MCF 10A (cell line): ENCODE measurements at places on chromosomes 1 and 21. TPM values are rescaled to one million over a fixed set of nuclear protein-coding genes. Genes with fewer than 3 reads are reported as not detected.

DNA sequence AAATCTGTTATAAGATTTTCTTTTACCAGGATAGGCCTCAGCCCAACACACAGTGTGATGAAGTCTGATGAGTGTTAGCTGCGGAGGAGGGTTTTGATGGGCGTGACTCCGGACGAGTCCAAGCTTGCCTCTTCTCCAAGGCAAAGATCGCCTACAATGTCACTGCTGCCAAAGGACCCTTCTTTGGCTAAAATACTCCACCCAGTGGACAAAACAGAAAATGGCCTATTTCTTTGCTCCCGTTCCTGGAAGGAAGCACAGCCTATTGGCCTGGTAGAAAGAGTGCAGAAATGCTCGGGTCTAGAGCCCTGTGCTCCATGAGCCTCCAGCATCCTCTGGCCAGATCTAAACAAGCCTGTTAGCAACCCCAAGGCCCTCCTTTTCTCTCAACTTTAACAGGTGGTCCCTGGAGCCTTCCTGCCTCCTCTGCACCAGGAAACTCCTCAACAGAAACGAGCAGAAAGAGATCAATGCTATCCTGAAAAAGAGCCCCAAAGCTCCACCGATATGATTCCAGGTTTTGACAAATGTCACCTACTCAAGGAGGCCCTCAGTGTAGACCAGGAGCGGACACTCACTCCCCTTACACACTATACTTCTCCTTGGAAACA is 3.4 kb upstream of the CASQ2 start:
- peaks cover 16% of the 10 kb centered on the region for H3K4me1 ChIP-seq
- no peaks in the 10 kb centered on the region for H3K27me3 ChIP-seq
- peak; percentile 94 for DNase-seq
- no peaks in the 10 kb centered on the region for H3K36me3 ChIP-seq

DNA sequence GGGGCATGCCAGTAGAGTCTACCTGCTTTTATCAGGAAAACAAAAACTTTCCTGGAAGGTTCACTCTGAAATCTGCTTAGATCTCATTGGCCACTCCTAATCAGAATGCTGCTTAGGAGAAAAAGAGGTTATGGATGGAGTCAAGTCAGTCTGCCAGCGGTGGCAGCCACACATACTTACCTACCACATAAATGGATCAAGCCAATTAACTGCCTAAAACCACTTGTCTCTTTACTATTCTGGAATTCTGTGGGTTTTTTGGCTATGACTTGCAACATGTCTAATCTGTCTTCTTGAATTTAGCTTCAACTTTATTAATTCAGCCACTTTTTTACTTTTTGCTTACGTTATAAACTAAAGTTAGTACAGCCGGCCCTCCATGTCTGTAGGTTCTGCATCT is 140.2 kb upstream of the SERTAD4 start:
- peaks cover 52% of the 10 kb centered on the region for H3K27me3 ChIP-seq
- no peak overlapping the region for H3K4me3 ChIP-seq
- no peaks in the 10 kb centered on the region for H3K36me3 ChIP-seq
- no peak for DNase-seq

DNA sequence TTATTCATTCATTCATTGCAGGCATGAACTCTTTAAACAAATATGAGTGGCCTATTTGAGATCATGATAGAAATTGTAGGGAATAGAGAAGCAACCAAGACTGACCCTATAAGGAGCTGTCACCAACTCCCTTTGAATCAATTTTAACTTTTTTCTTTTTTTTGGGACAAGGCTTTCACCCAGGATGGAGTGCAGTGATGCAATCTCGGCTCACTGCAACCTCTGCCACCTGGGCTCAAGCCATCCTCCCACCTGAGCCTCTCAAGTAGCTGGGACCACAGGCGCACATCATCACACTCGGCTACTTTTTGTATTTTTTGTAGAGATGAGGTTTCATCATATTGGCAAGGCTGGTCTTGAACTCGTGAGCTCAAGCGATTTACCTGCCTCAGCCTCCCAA is 17.1 kb upstream of the ATP5PO start:
- DNase-seq = no peak
- H3K4me3 ChIP-seq = no peak overlapping the region
- no peak overlapping the region for H3K27ac ChIP-seq

The ELF3 gene
- total RNA-seq = 0.10 and 0.33 TPM in 2 replicates

GRCh38 chr1:7554385-7555235 is 216.5 kb upstream of the VAMP3 start:
- H3K27me3 ChIP-seq = no peaks in the 10 kb centered on the region
- H3K4me1 ChIP-seq = peaks cover 14% of the 10 kb centered on the region
- DNase-seq = no peak
- H3K36me3 ChIP-seq = no peaks in the 10 kb centered on the region
- no peak overlapping the region for H3K4me3 ChIP-seq

The GOLT1A gene
- total RNA-seq = 11.5 and 12.7 TPM in 2 replicates

GRCh38 chr1:110615548-110616130 is 9.5 kb upstream of the KCNA2 start:
- H3K27me3 ChIP-seq = peaks cover 50% of the 10 kb centered on the region
- H3K4me1 ChIP-seq = peaks cover 6% of the 10 kb centered on the region
- H3K27ac ChIP-seq = no peak overlapping the region
- DNase-seq = peak; percentile 76
- no peak overlapping the region for H3K4me3 ChIP-seq

The ATAD3C gene
- total RNA-seq = 0.27 and 2.0 TPM in 2 replicates

GRCh38 chr1:199082778-199083389 is 444.0 kb downstream of the PTPRC start:
- no peaks in the 10 kb centered on the region for H3K27me3 ChIP-seq
- no peak overlapping the region for H3K27ac ChIP-seq
- H3K4me1 ChIP-seq = no peaks in the 10 kb centered on the region
- no peak for DNase-seq
- H3K4me3 ChIP-seq = no peak overlapping the region

DNA sequence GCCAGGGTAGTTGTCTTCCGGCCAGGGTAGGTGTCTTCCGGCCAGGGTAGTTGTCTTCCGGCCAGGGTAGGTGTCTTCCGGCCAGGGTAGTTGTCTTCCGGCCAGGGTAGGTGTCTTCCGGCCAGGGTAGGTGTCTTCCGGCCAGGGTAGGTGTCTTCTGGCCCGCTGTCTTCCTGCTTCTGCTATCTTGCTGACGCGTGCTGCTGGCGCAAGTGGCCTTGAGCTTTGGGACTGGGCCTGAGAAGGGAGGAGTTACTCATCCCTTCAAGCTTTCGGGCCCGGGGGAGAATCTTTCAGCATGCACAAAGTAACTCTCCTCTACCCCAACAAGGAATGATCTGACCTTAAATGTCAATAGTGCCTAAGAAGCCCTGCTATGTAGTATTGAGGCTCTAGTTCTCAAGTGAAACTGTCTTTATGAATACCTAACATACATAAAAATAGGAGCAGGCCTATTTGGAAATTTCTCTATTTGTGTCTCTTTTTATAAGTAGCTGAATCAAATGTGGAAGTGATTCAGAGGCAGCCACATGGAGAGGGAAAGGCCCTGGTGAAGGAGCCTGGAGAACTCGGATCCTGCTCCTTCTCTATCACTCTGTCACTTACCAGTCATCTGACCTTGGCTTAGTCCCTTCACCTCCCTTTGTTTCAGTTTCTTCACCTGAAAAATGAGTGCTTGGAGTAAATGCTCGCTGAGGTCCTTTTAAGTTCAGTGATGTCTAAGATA is 65.6 kb downstream of the RGL1 start:
- DNase-seq = no peak
- no peaks in the 10 kb centered on the region for H3K36me3 ChIP-seq
- H3K27me3 ChIP-seq = no peaks in the 10 kb centered on the region
- H3K27ac ChIP-seq = no peak overlapping the region
- no peak overlapping the region for H3K4me3 ChIP-seq
- H3K4me1 ChIP-seq = no peaks in the 10 kb centered on the region

DNA sequence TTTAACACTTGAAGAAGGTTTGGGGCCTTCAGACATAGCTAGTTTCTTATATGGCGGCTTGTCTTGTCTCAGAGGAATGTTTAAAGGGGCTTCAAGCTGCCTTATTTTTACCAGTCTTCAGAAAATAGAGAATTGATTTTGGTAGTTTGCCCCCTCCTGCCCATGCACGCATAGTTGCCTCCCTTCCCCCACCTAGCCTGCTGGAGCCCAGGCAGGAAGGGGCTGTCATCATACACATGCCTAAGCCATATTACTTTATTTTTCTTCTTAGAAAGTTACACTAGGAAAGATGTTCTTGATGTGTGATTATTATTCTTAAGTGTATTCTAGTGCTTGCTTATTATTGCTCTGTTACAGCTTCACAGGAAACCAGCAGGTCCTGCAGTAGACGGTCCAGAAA is 18.3 kb downstream of the PBX1 start:
- H3K4me3 ChIP-seq = no peak overlapping the region
- peaks cover 8% of the 10 kb centered on the region for H3K4me1 ChIP-seq
- DNase-seq = no peak

The ARHGAP30 gene
- total RNA-seq = 0.34 and 0.58 TPM in 2 replicates

DNA sequence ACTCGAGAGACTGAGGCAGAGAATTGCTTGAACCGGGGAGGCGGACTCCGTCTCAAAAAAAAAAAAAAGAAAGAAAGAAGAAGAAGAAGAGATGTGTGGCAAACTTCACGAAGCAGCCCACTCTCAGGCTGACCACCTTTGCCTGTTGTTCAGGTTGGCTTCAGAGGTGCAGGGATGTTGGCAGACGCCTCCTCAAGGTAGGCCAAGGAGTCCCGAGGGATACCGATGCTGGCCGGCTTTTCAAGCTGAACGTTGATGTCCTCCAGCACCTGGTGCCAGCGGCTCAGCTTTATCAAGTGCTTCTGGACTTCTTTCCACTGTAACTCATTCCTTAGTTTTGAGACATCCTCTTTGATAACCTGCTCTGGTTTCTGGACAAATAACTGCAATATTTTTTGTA is 243.8 kb upstream of the ADGRL2 start:
- H3K27ac ChIP-seq = no peak overlapping the region
- no peaks in the 10 kb centered on the region for H3K4me1 ChIP-seq
- no peaks in the 10 kb centered on the region for H3K27me3 ChIP-seq

- no peaks in the 10 kb centered on the region for H3K36me3 ChIP-seq
- no peaks in the 10 kb centered on the region for H3K27me3 ChIP-seq
- H3K4me1 ChIP-seq = no peaks in the 10 kb centered on the region
- H3K4me3 ChIP-seq = no peak overlapping the region
- DNase-seq = no peak
Measured at GRCh38 chr21:40270047-40270446, 402.8 kb downstream of the PCP4 start.

GRCh38 chr1:242185731-242186130 is 186.8 kb upstream of the MAP1LC3C start:
- H3K4me1 ChIP-seq = peaks cover 6% of the 10 kb centered on the region
- H3K27me3 ChIP-seq = no peaks in the 10 kb centered on the region
- H3K27ac ChIP-seq = no peak overlapping the region

DNA sequence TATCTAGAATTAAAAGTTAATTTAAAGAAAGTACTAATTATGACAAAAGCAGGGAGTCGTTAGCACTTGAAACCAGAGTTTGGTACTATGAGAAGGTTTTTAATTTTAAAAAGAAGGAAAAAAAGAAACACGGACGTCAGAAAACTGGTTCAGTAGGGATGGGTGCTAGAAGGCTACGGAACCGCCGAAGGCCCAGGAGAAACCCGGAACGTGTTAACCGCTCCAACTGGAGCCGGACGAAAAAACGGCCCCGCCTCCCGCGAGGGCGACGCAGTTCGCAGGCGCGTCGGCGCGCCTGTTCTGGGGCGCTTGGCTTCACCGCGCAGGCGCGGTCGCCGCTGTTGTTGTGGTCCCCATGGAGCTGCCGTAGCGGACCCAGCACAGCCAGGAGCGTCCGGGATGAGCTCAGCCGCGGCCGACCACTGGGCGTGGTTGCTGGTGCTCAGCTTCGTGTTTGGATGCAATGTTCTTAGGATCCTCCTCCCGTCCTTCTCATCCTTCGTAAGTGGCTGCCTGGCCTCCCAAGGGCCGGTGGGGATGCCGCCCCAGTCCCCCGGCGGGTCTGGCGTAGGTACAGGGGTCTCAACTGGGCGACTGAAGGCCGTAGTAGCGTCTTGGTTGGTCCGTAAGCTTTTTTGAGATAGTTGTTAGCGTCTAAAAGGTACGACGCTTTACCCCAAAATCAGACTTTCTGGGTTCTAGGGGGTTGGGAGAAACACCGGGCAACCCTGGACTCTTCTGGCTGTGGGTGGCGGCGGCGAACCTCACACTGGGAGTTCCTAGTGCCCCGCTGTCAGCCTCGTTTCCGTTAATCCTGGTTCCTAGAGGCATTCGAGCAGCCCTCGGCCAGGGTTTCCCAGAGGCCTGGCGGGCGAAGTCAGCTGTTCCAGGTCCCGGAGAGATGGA is 31.4 kb upstream of the HMGN1 start:
- peaks cover 12% of the 10 kb centered on the region for H3K4me1 ChIP-seq
- DNase-seq = peak; percentile 92
- H3K36me3 ChIP-seq = peaks cover 7% of the 10 kb centered on the region
- peak overlapping the region; percentile 90 for H3K4me3 ChIP-seq

DNA sequence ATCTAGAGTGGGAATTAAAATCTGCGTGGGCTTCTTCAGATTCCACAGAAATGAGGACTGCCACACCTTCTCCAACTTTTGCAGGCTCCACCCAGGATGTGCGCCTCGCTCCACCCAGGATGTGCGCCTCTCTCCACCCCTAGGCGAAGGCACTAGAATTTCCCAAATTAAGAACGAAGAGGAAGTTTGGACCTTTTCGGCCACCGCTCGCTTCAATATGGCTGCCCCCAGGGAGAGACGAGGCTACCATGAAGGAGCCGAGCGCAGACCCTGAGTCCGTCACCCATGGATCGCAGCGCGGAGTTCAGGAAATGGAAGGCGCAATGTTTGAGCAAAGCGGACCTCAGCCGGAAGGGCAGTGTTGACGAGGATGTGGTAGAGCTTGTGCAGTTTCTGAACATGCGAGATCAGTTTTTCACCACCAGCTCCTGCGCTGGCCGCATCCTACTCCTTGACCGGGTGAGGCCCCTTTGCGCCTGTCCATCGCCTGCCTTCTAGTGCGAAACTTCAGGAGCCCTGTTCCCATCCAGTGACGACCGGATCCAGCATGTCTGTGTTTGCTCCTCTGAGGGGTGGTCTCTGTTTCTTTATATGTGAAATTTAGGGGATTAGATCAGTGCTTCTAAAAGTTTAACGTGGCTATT is at the start of the genes CRYZ and TYW3:
TSS of gene CRYZ (minus strand) at position 91 of the 644 bp plus-strand sequence. CDS start 8,229 bp downstream, outside the sequence.
TSS of gene TYW3 (plus strand) at position 193 of the 644 bp plus-strand sequence. CDS start at position 286, 93 bp downstream.
- peak within 1 kb of the TSS; percentile 91 for H3K27ac ChIP-seq
- peaks cover 14% of the 10 kb centered on the region for H3K36me3 ChIP-seq
- peaks cover 21% of the 10 kb centered on the region for H3K4me1 ChIP-seq
- H3K4me3 ChIP-seq = peak within 1 kb of the TSS; percentile 81
- peak; percentile 96 for DNase-seq
- no peaks in the 10 kb centered on the region for H3K27me3 ChIP-seq

DNA sequence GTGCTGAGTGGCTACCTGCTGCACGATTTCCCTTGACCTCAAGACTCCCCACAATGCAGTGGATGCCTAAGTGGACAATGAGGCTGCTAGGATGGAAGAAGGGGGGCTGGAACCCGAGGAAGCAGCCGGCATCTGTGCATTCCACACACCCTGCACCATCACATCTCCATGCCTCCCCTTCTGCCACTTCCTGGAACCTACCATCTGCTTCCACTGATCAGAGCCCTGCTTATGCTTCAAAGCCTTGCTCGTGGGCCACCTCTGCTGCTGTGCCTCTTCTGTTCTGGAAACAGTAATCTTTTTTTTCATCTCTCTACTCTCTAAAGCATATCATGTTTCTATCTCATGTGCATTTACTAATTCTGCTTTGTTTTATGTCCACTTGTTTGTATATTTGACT is 66.2 kb upstream of the WDR26 start:
- peaks cover 81% of the 10 kb centered on the region for H3K4me1 ChIP-seq
- H3K4me3 ChIP-seq = no peak overlapping the region
- no peaks in the 10 kb centered on the region for H3K36me3 ChIP-seq
- H3K27me3 ChIP-seq = no peaks in the 10 kb centered on the region
- H3K27ac ChIP-seq = no peak overlapping the region

GRCh38 chr1:202958544-202959275 is 598 bp upstream of the ADIPOR1 start:
- DNase-seq = no peak
- H3K36me3 ChIP-seq = peaks cover 17% of the 10 kb centered on the region
- peak overlapping the region; percentile 65 for H3K27ac ChIP-seq
- peak overlapping the region; percentile 75 for H3K4me3 ChIP-seq
